ENCODE measurements at places on chromosomes 1 and 21.

DNA sequence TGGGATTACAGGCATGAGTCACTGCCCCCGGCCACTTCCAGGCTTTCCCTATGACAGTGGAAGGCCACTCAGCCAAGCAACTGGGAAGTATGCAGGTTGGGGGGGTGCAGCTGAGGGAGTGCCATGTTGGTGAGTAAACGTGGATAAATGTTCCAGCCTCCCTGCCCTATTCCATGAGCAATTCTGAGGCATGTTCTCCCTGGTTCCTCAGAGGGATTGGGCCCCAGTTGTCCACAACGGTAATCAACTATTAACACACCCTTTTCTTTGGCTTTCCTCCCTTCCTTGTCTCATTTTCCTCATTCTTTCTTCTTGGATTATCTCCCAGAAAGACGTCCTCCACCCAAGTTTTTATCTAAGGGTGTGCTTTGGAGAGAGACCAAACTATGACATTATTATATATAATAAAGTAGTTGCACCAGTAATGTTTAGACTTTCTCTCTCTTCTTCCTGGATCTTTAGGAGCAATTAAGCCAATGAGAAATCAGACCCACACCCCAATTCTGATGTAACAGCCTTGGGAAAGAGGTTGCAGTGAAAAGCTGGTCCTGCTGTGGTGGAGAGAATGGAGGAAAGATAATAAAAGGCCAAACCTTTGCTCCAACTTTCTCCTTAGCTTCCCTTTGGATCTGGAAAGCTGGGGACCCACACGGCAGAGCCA lies 6.8 kb upstream of the SLAMF9 start:
- no peak for DNase-seq

DNA sequence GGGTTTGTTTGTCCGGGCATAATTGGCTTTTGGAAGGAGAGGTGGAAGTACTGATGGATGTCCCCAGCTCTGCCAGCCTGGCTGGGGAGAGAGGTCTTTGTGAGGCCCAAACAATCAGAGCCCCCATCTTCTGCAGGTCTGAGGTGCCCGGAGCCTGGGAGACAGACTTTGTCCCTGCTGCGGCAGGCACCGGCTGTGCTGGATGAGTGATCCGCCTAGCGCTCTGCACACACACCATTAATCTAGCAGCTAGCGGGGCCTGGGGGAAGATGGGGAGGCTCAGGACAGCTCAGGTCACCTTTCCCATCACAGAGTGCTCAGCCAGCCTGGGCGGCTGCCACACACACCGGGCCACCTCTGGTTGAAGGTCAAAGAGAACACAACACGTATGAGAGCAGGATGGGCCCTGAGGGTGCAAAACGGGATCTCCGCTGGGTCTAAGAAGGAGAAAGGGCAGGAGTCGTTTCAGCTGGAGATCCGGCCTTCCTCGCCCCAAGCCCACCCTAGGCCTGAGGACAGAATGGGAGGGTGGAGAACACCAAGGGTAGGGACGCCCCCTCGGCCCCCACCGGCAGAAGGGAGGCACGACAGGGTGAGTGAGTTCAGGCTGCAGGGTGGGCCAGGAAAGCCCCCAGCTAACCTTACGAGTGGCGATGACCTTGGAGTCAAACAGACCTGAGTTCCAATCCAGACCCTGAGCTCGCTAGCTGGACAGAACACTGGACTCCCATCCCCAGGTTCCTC lies 341.8 kb downstream of the NPHP4 start:
- DNase-seq = no peak

GRCh38 chr1:58968360-58968952 lies 184.6 kb upstream of the JUN start:
- DNase-seq = peak; percentile 10

GRCh38 chr21:46265736-46266525 lies 19.5 kb downstream of the MCM3AP start:
- DNase-seq = no peak

- no peak for DNase-seq
These were observed 88.9 kb upstream of the WLS start for GRCh38 chr1:68321084-68321685.

- no peak for DNase-seq
These were observed 128.4 kb downstream of the CNIH3 start for GRCh38 chr1:224744521-224744920.

GRCh38 chr21:38821248-38821647 lies 15.5 kb downstream of the ETS2 start:
- no peak for DNase-seq

GRCh38 chr1:152029929-152030211 lies 6.9 kb downstream of the S100A11 start:
- no peak for DNase-seq

- DNase-seq = no peak
These were observed 27.9 kb downstream of the TNFRSF1B start for GRCh38 chr1:12194666-12195216.

DNA sequence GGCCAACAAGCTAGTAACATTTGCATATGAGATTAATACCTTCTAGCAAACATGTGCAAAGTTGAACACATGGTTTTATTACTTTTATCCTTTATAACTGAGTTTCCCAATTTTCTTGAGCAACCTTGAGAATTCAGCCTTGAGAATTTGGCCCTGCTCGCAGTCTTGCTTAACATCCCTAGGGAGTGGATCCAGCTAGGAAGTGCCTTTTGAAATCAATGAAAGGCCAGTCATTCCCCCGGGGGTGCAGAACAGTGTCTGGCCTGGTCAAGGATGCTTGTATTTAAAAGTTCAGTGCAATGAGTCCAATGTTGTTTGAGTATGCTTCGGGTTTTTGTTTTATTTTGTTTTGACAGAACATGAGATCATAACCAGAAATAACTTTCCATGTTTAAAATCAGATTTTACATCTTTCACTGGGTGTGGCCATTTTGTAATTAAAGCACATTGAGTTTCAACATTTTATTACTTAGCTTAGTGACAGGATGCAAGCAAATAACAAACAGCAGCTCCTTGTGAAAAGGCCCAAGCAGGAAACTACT lies 16.7 kb downstream of the PALMD start:
- no peak for DNase-seq

- DNase-seq = no peak
These were observed 98.7 kb upstream of the USP24 start for GRCh38 chr1:55313903-55314302.

- no peak for DNase-seq
These were observed 1.8 kb downstream of the CRCT1 start for GRCh38 chr1:152516082-152516481.

- DNase-seq = no peak
These were observed 5.7 kb downstream of the TNNT2 start for GRCh38 chr1:201371792-201372191.

GRCh38 chr1:227937838-227938145 lies 9.9 kb downstream of the WNT9A start:
- no peak for DNase-seq

GRCh38 chr1:7362947-7363346 lies 408.1 kb upstream of the VAMP3 start:
- DNase-seq = no peak

- no peak for DNase-seq
These were observed 20.4 kb upstream of the ITLN2 start for GRCh38 chr1:160975026-160975425.

DNA sequence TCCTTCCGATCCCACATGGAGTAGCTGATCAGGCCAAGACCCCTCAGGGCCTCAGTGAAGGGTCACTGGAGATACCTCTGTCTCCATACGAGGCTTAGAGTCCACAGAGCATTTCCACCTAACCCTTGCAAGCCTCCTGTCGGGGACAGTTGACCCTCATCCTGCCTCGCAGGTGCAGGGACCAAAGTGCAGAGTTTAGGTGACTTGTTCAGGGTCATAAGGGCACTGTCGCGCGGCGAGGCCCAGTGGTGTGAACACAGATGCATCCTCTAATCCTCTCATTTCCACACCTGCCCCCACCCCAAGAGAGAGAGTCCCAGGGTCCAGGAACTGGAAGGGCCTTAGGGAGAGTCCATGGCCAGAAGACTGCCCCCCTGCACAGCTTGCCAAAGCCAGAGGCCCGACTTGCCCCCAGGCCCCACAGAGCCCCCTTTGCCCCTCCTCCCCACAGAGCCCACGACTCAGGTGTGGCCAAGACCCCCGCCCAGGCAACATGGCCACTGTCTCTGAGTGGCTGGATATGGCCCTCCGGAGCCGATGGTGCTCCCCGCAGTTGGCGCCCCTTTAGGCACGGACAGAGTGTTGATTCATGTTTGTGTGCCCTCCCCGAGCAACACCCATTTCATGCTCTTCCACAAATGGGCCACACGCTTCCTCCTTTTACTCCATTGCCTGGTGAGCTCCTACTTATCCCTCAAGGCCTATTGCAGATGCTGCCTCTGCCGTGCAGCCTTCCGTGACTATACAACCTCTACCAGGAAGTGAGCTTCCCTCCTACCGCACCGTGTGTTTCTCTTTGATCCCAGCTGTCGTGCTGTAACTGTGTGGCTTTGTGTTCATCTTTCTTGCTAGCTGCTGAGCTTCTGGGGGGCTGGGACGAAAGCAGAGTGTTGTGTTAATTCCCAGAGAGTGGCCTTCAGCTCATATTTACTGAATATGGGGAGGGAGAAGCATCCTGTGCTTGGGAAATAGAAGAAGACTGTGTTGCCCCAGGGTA lies 1.7 kb downstream of the TRPM2 start:
- DNase-seq = no peak

DNA sequence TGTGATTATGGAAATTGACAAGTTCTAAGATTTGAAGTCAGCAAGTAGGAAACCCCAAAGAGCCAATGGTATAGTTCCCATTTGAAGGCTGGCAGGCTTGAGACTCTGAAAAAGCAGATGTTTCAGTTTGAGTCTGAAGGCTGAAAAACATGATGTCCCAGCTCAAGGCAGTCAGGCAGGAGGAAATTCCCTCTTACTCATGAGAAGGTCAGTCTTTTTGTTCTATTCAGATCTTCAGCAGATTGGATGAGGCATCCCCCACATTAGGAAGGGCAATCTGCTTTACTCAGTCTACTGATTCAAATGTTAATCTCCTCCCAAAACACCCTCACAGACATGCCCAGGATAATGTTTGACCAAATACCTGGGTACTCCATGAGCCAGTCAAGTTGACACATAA lies 372.5 kb upstream of the ST6GALNAC5 start:
- no peak for DNase-seq

- DNase-seq = peak; percentile 4
These were observed 36.2 kb downstream of the CACHD1 start for GRCh38 chr1:64505944-64506655.

GRCh38 chr1:201254625-201255478 lies 28.5 kb upstream of the PKP1 start:
- peak; percentile 65 for DNase-seq

- no peak for DNase-seq
These were observed 890.6 kb downstream of the KCNT2 start for GRCh38 chr1:195717651-195718050.

- DNase-seq = no peak
These were observed 57.1 kb upstream of the COL18A1 start for GRCh38 chr21:45347712-45348499.

GRCh38 chr21:25934771-25935224 lies 200.0 kb downstream of the GABPA start:
- no peak for DNase-seq

DNA sequence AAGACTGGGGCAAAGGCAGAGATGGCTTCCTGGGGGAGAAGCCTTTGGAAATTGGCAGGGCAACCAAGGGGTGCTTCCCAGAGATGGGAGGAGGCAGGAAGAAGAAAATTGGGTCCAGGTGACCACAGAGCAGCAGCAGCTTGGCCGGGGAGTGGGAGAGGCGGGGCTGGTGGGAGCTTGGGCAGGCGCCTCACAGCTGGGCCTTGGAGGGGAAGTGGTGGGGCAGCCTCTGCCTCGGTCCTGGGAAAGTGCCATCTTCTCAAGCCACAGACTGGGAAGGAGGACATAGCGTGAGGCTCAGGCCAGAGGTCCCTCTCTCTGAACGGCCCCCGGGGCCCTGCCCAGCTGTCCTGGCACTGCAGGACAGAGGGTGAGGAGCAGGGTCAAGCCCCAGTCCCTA lies 24.0 kb upstream of the WASF2 start:
- no peak for DNase-seq

DNA sequence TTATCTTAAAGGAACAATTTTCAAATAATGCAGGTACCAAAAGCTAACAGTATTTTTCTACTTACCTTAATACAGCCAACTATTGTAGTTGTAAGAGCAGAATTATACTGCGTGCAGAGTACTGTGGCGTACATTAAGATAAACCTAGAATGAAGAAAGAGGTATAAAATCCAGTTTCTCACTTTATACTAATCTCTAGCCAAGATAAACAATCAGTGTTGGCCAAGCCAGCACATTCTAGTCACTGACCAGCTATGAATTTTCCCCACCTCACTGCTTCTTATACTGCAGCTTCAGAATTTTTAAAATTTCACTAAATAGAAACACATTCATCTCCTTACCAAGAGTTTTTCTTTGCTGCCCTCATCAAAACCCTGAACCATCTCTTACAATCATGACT lies 33.6 kb downstream of the SLC35D1 start:
- no peak for DNase-seq

GRCh38 chr1:207752456-207752998 lies 673 bp downstream of the CD46 start:
- DNase-seq = peak; percentile 36
